ENCODE measurements at places on chromosomes 2 and 18.

- DNase-seq = no peak
These were observed 62.5 kb downstream of the C1D start for GRCh38 chr2:68000170-68000825.

GRCh38 chr18:38909972-38910371 is 1344.4 kb upstream of the CELF4 start:
- DNase-seq = no peak

- DNase-seq = no peak
These were observed 247.1 kb upstream of the SIX2 start for GRCh38 chr2:45256173-45256866.

DNA sequence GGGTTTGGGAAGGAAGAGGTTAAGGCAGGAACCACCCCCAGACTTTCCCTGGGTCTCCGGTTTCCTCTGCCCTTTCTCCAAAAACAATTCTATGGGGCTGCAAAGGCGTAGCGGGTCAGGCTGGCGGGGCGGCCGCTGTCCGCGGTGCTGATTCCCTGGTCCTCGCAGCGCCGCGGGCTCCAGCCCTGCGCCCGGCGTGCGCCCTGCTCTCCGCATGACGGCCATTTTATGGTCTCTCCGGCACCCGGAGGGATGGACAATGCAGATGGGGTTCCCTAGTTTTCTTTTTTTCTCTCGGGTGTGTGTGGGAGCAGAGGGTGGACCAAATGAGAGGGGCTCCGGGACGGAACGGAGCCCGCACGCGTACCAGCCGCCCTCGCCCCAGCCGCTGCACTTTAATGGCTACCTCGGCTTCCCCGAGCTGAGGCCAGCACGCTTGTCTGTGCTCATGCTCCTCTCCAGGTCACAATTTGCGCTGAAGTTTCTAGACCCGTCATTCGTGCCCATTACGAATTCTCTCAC is 1.6 kb downstream of the ST8SIA3 start:
- no peak for DNase-seq

DNA sequence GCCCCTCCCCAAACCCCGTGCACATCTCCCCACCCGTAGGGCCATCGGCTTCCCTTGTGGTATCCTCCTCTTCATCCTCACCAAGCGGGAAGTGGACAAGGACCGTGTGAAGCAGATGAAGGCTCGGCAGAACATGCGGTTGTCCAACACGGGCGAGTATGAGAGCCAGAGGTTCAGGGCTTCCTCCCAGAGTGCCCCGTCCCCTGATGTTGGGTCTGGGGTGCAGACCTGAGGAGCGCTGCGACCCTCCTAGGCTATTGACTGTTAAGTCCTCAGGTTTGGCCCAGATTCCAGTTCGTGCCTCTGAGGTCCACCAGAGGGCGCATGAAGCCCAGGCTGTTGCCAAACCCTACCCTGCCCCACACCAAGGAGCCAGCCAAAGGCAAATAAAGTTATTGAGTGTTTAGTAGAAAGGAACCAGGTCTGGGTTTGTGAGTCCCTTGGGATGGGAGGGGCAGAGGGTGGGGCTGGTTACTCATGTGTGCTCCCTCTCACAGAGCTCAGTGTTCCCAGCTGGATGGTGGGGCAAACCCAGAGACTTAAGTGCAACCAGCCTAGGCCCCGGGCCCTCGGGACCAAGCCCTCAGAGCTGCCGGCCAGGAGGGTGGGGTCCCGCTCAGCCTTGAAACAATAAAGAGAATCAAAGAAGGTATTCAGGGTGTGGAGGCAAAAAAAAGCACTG is 2.4 kb downstream of the PNKD start:
- DNase-seq = peak; percentile 53

- DNase-seq = no peak
These were observed 48.1 kb upstream of the GALR1 start for GRCh38 chr18:77201506-77201905.

GRCh38 chr18:43662657-43663056 is 385.4 kb upstream of the SYT4 start:
- no peak for DNase-seq

- DNase-seq = no peak
These were observed 19.8 kb downstream of the EIF2AK3 start for GRCh38 chr2:88607416-88607815.

DNA sequence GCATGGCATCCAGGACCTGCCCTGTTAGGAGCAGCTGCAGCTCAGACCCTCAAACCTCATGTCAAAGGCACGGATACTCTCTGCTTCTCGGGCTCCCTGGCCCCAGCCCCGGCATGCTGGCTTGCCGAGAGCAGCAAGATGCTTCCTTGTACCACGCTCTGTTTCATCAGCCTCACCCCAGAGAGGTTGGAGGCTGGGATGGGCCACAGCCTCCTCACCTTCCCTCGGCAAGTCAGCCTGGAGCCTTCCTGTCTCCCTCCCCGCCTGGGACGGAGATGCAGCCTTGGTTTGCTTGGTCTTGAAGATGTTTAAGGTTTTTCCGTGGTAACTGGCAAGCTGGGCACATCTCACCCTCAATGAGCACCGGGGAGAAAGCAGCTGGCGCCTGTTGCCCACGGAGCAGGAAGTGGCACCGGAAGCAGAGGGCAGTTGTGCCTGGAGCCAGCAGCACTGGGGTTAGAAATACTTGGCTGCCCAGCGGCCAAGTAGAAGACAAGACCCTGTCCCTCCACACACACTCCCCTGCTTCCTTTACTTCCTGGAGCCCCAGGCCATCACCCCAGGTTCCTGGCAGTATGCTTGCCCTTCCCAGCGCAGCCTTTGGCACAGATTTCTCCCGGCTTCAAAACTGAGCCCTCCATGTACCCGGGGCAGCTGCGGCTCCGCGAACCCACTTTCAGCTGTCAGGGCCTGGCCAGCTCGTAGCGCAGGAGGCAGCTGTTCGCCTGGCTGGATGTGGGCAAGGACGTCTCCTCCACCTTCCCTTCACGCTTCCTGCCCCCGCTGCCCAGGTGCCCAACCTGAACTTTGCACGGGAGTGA is 17.4 kb downstream of the FBLN7 start:
- DNase-seq = no peak

DNA sequence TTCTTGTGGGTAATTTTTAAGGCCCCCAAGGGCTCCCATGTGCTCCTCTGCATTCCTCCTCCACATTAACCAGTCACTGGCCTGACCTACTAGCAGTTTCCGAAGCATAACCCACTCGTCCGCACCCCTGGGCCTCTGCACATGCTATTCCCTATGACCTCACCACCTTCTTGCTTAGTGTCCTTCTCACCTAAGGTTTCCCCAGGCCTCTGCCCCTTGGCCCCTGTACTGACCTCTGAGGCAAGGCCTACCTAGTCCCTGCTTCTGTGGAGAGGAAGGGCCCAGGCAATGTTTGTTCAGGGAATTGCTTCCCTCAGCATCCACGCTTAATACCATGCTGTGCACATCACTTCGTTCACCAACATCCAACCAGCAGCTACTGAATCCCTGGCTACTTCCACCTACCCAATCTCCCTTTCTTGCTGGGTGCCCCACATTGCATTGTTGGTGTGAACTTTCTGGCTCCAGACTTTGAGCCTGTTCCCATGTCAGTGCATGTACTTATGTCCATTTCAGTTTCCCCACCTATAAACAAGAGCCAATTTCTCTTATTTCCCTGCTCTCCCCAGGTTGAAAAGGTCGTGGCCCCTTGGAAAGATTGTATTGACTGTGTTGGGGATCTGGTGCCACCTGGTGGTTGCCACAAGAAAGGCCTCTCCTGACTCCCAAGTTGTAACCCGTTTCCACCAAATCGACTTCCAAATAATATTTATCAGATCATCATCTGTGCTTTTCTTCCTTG is 19.2 kb upstream of the TMEM177 start:
- DNase-seq = no peak

DNA sequence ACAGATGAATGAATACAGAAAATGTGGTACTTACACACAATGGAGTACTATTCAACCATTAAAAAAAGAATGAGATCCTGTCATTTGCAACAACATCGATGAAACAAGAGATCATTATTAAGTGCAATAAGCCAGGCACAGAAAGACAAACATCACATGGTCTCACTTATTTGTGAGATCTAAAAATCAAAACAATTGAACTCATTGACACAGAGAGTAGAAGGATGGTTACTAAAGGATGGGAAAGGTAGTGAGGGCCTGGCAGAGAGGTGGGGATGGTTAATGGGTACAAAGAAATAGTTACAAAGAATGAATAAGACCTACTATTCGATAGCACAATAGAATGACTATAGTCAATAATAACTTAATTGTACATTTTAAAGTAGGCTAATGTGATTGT is 393.5 kb downstream of the SATB2 start:
- DNase-seq = no peak

DNA sequence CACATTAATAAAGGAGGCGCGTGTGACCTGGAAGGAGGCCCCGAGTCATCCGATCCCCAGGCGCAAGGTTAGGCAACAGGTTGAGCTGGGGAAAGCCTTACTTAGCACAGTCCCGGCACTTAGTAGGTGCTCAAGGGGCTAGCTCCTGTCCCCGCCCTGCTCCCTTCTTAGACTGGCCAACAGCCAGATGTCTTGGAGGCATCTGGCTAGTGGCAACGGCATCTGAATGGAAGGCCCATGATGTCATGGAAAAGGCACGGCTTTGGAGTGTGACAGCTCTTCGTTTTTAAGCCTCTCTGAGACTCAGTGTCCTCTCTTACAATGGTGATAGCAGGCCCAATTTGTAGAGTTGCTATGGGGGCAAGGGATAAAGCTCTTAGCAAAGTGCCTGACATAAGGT is 258.3 kb downstream of the CYRIA start:
- no peak for DNase-seq

DNA sequence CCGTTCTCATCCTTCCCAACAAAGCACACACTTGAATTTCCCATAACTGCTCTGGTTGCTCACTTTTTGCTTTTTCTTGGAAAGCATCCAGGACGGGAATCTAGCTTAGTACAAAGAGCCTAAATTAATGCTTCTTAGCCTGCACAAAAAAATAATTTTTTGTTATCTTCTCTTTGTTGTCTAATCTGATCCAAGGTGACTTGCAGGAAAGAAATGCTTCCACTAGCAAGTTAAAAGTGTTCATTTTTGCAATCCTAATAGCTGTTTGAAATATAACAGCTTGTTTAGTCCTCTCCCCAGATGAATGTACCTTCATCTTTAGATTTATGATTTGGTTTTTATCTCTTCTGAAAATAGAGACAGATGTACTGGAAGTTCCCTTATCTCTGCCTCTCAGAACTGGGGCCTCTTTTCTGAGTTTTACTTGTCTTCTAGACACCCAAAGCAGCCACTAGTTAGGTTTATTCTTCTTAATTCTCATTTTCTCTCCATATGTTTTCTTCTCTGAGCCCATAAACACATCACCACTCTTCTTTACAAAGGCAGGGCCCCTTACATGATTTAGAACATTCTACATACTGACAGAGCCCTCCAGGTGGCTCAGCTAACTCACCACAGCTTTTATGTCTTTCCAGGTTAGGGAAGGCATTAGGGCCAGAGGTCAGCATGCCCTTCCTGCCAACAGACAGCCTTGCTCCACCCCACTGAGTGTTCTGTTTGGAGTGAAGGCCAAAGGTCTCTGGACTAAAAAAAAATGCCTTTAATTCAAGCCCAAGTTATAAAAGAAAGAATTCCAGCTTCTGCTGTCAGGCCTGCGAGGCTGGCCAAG is 74.7 kb upstream of the MAP4K3 start:
- DNase-seq = no peak

DNA sequence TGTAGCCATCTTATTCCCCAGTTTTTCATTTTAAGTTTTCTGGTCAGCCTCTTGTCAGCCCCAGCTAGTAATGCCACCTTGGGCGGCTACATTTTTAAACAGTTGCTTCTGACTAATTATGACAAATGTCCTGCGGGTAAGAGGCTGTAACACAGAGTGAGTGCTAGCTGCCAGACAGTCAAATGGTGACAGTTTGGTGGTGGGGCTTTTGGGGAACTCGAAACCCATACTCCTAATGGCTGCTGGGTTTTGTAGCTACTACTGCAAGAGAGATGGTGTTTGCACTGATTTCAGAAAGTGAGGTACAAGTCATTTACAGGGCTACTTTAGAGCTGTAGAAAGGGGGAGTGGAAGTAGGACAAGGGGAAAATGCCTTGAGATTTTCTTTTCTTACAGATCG is 48.2 kb downstream of the ZCCHC2 start:
- no peak for DNase-seq

- no peak for DNase-seq
These were observed 38.6 kb downstream of the SNED1 start for GRCh38 chr2:241036964-241037421.

DNA sequence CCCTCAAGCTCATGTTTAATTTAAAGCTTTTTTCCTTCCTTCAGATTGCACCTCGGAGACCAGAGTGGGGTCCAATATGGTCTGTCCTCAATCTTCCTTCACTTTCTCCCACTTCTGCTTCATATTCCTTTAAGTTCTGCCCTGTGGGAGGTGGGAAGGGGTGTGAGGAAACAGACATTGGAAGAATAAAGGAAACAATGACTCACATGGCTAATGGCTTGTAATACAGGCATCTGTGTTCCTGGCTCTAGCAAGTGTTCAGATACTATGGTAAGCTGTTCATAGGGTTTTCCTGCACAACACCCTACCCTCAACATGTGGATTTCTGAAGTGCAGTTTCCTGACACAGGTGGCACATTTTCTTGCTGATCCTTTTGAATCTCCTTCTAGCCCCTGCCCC is 209.5 kb downstream of the PIK3C3 start:
- DNase-seq = no peak

GRCh38 chr2:61015976-61016375 is 1.5 kb upstream of the PEX13 start:
- DNase-seq = no peak

DNA sequence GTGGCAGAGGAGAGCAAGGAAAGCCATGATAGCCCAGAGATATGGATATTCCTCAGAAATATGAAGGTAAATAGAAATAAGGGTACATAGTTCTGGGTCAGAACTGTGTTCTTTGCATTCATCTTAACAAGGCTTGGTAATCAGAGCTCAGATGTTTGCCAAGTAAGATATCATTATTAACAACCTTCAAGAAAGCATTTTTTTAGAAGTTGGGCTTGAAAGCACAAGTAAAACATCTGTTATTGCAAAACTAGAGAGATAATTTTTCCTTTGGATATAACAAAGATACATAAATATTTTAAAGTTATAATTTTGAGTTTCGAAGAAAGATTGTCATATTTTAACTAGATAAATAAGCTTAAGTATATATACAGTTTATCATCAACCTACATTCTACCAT is 171.4 kb downstream of the ZNF804A start:
- no peak for DNase-seq

GRCh38 chr2:149657401-149658040 is 69.9 kb upstream of the MMADHC start:
- no peak for DNase-seq

- no peak for DNase-seq
These were observed 704 bp downstream of the ANKRD53 start for GRCh38 chr2:70979180-70979488.

DNA sequence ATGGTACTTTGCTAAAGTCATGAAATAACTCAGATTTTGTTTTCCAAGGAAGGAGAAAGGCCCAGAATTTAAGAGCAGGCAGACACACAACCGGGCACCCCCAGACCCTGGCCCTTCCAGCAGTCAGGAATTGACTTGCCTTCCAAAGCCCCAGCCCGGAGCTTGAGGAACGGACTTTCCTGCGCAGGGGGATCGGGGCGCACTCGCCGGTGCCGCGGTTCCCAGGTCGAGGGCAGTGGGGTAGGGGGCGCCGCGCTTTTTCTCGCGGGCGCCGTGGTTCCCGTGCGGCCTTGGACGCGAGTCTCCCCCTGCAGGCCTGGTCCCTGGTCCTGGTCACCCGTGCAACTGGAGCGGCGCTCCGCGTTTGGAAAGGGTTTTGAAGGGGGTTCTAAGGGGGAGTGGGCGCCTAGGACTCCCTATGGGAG is 1.2 kb downstream of the ZNF236 start:
- DNase-seq = no peak
